ENCODE measurements at places on chromosomes 2 and 18. TPM values are rescaled to one million over a fixed set of nuclear protein-coding genes. Genes with fewer than 3 reads are reported as not detected.
A peak's percentile ranks its signal among the peaks of the same experiment; 100 is the strongest.

- no peak for DNase-seq
Measured at GRCh38 chr2:143948710-143949109, 571.2 kb downstream of the ZEB2 start.

DNA sequence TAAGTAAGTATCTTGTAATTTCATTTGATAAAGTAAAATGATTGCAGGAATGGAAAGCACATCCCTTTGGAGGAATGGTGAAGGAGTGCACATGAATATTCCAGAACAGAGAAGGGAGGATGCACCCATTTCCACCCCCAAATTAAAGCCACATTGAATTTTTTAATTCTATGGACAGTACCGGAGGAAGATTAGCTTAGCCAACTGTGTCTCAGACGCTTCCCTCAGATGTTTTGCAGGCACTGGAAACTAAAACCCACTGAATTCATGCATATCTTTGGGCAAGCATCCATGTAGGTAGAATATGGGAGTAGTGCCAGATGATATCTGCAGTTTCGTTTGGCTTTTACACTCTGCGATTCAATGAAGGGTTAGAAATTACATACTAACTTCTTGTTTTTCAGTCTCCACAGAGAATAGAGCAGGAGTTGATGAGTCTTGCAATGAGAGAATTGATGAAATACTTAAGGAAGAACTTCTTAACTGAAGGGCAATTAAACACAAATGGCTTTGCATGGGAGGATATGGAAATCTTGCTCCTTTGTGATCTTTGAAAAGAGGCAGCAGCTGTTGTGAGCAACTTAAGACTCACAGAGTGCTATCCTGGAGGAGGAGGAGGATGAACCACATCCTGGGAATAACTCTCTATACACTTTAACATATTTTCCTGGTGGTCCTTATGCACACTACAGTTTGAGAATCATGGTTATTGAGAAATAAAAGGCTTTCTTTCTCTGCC is 71.7 kb upstream of the MYO3B start:
- DNase-seq: no peak

DNA sequence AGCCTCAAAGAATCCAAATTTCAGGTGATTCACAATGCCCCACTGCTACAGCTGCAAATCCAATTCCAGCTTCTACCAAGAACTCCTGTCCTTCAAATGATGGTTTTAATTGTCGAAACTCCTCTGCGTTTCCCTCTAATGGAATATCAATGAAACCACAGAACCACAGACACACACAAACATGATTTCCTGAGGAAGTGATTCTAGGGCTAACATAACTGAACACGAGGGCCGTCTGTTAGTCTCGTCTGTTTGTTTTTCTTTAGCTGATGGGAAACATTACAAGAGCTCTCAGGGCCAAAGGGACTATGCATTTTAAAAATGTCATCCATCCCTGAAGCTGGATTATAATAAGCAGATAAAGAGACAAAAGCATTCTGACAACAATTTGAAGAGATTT is 59.4 kb downstream of the RNF152 start:
- DNase-seq: no peak

DNA sequence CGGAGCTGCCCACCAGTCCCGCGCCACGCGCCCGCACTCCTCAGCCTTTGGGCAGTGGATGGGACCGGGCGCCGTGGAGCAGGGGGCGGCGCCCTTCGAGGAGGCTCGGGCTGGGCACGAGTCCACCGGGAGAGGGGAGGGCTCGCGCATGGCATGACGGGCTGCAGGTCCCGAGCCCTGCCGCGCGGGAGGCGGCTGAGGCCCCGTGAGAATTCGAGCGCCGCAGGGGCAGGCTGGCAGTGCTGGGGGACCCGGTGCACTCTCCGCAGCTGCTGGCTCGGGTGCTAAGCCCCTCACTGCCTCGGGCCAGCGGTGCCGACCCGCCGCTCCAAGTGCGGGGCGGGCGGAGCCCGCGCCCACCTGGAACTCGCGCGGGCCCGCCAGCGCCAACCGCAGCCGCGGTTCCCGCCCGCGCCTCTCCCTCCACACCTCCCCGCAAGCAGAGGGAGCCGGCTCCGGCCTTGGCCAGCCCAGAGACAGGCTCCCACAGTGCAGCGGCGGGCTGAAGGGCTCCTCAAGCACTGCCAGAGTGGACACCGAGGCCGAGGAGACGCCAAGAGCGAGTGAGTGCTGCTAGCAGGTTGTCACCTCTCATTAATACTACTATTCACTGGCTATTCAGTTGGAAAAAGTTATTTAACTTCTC is 3.6 kb upstream of the TTC21B start:
- peak; percentile 52 for DNase-seq

GRCh38 chr2:130791617-130791939 is 36.2 kb downstream of the AMER3 start:
- DNase-seq: no peak

DNA sequence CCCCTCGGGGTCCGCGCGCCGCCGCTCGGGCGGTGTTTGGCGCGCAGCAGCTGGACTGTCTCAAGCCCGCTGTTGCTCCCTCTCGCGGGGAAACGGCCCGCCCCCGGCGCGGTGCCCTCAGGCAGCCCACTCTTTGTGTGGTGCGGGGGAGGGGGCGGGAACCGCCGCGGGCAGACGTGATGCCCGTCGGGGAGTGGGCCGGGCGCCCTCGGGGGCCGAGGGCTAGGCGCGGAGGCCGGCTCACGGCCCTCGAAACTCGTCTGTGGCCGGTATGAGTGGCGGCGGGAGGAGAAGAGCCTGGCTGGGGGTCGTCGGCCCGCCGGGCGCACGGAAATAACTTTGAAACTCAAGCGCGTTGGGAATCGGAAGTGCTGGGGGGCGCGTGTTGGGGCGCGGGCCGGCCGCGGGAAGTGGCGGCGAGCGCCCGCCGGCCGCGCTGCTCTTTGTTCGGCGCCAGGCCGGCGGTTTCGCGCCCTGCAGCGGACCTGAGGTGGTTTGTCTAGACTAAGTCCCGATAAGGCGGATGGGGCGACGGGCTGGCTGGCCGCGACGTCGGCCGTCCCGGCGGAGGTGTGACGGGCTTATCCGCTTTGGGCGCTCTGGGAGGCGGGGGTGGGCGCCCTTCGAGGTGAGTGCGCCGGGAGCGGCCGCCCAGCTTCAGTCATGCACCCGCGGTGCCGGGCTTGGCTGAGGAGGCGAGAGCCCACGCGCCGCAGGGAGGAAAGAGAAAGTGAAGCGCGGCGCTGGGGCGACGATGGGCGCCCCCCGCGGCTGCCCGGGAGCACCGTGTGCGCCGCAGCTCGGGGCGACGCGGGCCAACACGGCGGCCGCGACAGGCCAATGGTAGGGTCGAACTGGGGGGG is 679 bp downstream of the PTMA start:
- peak; percentile 68 for DNase-seq

DNA sequence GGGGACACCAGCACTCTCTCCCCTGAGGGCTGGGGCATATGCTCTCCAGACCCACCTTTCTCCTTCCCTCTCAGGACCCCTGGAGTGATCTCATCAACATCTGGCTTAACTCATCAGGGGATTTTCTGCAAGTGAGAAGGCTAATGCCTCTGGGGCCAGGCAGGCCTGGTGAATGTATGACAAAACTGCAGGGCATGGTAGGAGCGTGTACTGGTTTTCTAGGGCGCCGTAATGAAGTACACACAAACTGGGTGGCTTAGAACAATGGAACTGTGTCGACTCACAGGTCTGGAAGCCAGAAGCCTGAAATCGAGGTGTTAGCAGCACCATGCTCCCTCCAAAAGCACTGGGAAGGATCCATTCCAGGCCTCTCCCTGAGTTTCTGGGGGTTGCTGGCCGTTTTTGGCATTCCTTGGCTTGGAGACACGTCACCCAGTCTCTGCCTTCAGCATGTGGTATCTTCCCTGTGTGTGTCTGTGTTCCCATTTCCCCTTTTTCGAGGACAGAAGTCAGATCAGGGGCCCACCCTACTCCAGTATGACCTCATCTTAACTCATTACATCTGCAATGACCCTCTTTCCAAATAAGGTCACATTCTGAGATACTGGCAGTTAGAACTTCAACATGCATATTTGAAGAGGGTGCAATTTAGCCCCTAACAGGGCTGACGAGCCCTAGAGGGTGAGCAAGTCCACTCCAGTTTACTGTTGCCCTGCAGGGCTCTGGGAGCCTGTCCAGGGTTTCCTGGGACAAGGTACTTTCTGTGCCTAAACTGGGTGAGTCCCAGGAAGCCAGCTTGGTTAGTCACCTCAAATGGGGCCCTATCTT is 45.5 kb upstream of the CAB39 start:
- no peak for DNase-seq

DNA sequence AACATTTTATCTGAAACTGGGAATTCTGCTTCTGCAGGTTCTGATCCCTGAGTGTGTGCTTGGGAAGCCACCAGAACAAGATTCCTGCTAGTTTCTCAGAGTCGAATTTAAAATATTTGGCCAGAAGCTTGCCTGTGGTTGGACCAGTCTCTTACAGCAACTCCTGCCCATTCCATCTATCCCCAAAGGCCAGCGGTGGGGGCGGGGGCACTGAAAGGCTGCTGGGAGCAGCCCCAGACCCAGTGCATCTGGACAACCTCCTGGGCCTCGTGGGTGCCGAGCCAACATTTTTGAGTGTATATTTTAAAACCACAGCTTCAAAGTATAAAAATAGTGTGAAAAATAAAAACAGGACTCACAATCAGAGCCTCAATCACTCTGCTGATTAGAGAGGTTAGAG is 38.6 kb upstream of the ZFP36L2 start:
- DNase-seq: no peak

GRCh38 chr2:202635428-202636212 is 851 bp downstream of the FAM117B start:
- DNase-seq: peak; percentile 89

- no peak for DNase-seq
Measured at GRCh38 chr2:45134014-45134413, 124.8 kb upstream of the SIX2 start.

DNA sequence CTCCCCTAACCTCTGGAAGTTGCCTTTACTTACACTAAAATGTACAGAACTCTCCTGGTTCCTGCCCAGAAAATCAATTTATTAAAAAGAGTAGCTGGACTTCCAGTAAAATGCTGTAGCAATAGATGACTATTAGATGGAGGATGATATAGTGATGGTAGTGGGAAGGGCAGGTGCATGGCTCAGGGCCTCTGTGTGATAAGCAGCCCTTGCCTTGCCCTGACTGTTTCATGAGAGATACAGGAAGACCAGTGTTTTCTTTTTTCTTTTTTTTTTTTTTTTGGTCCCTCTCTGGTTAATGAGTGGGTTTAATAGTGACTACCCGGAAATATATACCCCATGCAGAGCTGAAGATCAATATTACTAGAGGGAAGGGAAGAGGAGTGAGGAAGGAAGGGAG is 48.7 kb upstream of the NEDD4L start:
- no peak for DNase-seq

DNA sequence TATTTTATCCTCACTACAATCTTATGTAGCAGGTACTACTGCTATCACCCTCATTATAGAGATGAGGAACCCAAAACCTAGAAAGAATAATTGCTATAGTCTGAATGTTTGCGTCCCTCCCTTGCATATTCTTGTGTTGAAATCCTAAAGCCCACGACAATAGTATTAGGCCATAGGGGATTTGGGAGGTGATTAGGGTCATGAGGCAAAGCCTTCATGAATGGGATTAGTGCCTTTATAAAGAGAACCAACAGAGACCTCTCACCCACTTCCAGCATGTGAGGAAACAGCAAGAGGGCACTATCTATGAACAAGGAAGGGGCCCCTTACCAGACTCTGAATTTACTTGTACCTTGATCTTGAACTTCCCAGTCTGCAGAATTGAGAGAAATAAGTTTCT is 500.3 kb upstream of the FAM98A start:
- no peak for DNase-seq

- no peak for DNase-seq
Measured at GRCh38 chr18:40897884-40898283, 1057.2 kb upstream of the PIK3C3 start.

DNA sequence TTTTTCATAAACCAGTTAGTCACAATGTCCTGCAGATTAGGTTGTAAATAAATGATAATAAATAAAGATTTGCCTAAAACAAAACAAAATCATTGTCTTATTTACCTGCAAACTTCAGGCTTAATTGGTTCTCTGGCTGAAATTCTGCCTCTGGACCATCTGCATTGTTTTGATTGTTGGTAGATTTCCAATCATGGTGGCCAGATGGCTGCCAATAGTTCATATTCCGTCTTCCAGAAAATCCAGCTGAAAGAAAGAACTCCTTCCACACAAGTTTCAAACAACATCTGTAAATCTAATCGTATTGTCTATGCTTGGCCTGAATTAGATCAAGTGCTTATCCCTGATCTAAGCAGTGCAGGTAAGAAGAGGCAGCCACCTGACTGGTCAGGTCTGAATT is 771.1 kb upstream of the ZEB2 start:
- no peak for DNase-seq

- DNase-seq: no peak
Measured at GRCh38 chr2:143835481-143835880, 684.4 kb downstream of the ZEB2 start.

DNA sequence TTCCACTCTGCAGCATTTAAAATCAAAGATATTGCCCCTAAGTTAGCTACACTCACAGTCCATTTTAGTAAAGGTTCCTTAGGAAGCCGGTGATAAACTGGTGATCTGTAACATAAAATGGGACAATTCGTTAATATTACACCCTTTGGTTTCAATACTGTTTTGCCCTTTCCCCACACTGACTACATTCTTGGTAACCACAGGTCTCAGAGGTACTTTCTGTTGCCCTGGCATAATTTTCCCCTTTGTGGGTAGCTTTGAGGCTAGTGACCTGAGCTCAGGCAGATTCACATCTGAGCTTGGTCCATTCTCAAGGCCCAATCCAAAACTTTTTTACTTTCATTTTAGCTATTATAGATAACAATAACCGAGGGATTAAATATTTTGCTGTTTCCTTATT is 32.9 kb upstream of the CSRNP3 start:
- no peak for DNase-seq

GRCh38 chr2:126788652-126789051 is 110.0 kb upstream of the TEX51 start:
- DNase-seq: no peak

- peak; percentile 80 for DNase-seq
Measured at GRCh38 chr2:229218329-229218921, 52.7 kb downstream of the PID1 start.

The ASPRV1 gene
- 0.78 TPM for total RNA-seq

The TYMS gene
- total RNA-seq: 1.7 TPM

The APOB gene
- total RNA-seq: 2,405 TPM

The HRH4 gene
- 0.15 TPM for total RNA-seq

The GPR35 gene
- total RNA-seq: 0.53 TPM

The GKN2 gene
- not detected for total RNA-seq

The TMEM182 gene
- 1.6 TPM for total RNA-seq

The AGXT gene
- 1,805 TPM for total RNA-seq

The EVX2 gene
- not detected for total RNA-seq

The CRACDL gene
- 0.30 TPM for total RNA-seq

The ABCG8 gene
- 121 TPM for total RNA-seq

The CYTIP gene
- 1.1 TPM for total RNA-seq
